ENCODE measurements at places on chromosomes 2 and 18.

GRCh38 chr2:221492636-221493035 is 79.5 kb downstream of the EPHA4 start:
- H3K27me3 ChIP-seq, result no peaks in the 10 kb centered on the region
- no peaks in the 10 kb centered on the region for H3K4me1 ChIP-seq
- DNase-seq, result no peak
- H3K36me3 ChIP-seq, result no peaks in the 10 kb centered on the region
- no peak overlapping the region for H3K27ac ChIP-seq

DNA sequence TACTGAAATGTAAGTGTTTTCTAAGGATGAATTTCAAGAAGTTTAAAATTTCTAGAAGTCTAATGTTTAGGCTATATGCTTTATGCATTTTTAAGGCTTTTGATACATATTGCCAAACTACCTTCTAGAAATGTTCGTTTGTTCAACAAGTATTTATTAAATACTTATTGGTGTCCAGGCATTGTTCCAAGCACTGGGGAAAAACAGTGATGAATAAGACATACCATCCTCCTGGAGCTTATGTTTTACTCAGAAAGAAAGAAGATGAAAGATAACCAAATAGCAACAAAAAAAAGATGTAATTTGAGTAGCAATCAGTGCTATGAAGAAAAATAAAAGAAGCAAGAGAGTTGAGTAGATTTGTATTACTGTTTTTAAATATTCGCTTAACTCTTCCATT is 692.9 kb downstream of the SLC4A3 start:
- H3K4me1 ChIP-seq, result no peaks in the 10 kb centered on the region
- no peak overlapping the region for H3K27ac ChIP-seq
- no peaks in the 10 kb centered on the region for H3K27me3 ChIP-seq
- H3K4me3 ChIP-seq, result no peak overlapping the region
- H3K36me3 ChIP-seq, result no peaks in the 10 kb centered on the region
- no peak for DNase-seq

- no peaks in the 10 kb centered on the region for H3K36me3 ChIP-seq
- H3K27me3 ChIP-seq, result no peaks in the 10 kb centered on the region
- DNase-seq, result no peak
- no peak overlapping the region for H3K27ac ChIP-seq
- H3K4me3 ChIP-seq, result no peak overlapping the region
These were observed 526.7 kb downstream of the RIT2 start for GRCh38 chr18:42588786-42589185.

DNA sequence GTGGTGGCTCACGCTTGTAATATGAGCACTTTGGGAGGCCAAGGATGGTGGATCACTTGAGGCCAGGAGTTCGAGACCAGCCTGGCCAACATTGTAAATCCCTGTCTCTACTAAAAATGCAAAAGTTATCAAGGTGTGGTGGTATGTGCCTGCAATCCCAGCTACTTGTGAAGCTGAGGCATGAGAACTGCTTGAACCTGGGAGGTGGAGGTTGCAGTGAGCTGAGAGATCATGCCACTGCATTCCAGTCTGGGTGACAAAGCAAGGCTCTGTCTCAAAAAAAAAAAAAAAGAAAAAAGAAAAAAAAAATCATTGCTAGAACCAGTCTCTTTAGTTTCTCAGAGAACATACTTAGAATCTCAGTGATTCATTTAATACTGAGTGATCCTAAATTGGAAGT is 217.1 kb downstream of the DYM start:
- DNase-seq, result no peak
- no peaks in the 10 kb centered on the region for H3K4me1 ChIP-seq
- no peak overlapping the region for H3K27ac ChIP-seq
- H3K36me3 ChIP-seq, result no peaks in the 10 kb centered on the region

DNA sequence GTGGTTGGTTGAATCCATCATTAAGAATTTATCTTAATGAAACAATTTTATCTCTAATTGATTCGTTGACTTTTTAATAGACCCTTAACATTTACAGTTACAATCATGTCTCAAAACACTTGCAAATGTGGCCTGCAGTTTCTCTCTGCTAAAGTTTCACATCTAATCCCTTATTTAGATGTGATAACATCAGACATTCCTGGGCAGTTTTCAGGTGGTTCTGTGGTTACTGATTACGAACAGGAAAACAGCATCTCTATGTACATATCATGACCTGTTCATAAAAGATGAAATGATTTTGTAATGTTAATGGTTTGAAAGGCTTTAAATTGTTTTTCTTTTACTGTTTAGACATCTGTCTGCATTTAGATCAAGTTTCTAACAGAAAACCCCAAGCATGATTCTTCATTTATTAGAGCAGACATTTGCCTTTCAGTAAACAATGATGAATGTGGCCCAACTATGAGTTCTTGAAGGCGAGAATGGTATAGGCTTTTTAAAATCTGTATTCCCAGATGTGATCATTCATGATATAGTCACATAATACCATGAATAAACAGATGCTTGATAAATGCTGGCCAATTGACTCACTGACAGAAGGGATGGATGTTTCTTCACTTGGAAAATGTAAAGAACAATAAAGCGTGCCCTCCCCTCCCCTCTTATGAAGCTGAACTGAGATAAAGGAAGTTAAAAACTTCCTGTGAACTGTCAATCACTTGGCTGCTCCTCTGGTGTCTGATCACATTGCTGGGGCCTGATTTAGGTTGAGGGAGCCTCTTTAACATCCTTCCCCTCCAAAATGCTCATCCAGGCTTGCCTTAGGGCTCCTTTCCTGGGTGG is 3.5 kb downstream of the CAPN14 start:
- H3K36me3 ChIP-seq, result no peaks in the 10 kb centered on the region
- H3K4me1 ChIP-seq, result no peaks in the 10 kb centered on the region
- H3K4me3 ChIP-seq, result no peak overlapping the region
- DNase-seq, result no peak
- H3K27ac ChIP-seq, result no peak overlapping the region
- H3K27me3 ChIP-seq, result no peaks in the 10 kb centered on the region

DNA sequence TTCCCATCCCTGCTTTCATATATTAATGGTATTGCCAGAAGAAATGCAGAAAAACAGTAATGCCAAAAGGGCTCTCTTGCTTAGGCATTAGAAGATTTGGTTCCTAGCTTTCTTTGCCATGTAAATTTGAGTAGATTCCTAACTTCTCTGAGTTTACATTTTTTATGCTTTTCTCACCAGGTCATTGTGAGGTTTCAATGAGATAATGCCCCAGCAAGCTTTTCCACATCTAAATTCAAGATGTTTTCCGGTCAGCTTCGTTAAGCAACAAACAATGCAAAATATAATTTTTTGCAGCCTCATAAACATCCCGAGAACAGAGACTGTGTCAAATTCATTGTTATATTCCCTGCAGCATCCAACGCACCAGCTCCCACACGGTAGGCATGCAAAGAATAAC is 44.9 kb downstream of the NCKAP5 start:
- no peak overlapping the region for H3K4me3 ChIP-seq
- H3K27me3 ChIP-seq, result no peaks in the 10 kb centered on the region
- no peaks in the 10 kb centered on the region for H3K4me1 ChIP-seq

- no peak for DNase-seq
- no peak overlapping the region for H3K27ac ChIP-seq
- H3K36me3 ChIP-seq, result no peaks in the 10 kb centered on the region
These were observed 347.1 kb upstream of the FAM98A start for GRCh38 chr2:33946193-33946592.

DNA sequence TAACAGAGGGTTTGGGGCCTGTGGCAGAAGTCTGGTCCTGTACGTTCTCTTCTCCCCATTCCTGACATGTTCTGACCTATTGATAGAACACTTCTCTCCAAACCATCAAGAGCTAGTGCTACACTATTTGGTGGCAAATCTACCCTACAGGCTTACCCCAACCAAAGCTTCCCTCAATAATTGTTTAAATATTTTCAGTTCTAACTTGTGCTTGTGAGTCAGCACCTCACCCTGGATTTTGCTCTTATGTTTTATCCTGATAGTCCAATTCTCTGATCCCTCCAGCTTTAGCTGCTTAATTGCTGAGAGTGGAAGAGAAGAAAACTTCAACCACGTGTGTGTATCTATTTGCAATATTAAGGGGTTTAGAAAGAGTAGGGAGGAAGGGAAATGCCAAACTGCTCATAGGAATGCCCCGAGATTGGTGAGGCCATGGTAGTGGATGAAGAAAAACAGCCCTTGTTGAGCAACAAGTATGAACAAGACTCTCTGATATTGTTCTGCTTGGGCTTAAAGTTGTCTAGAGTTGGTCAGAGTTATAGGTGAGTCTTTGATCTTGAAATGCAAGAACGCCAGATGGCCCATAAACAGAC is 67.8 kb upstream of the PARD3B start:
- DNase-seq, result no peak
- no peaks in the 10 kb centered on the region for H3K27me3 ChIP-seq
- H3K36me3 ChIP-seq, result no peaks in the 10 kb centered on the region

- no peak overlapping the region for H3K27ac ChIP-seq
- no peaks in the 10 kb centered on the region for H3K36me3 ChIP-seq
- no peak for DNase-seq
- H3K4me3 ChIP-seq, result no peak overlapping the region
These were observed 7.7 kb downstream of the HJURP start for GRCh38 chr2:233846387-233847247.

GRCh38 chr2:172662099-172662498 is 73.5 kb upstream of the RAPGEF4 start:
- H3K27me3 ChIP-seq, result no peaks in the 10 kb centered on the region
- no peak overlapping the region for H3K27ac ChIP-seq
- no peak for DNase-seq
- H3K36me3 ChIP-seq, result no peaks in the 10 kb centered on the region
- H3K4me1 ChIP-seq, result no peaks in the 10 kb centered on the region
- no peak overlapping the region for H3K4me3 ChIP-seq

DNA sequence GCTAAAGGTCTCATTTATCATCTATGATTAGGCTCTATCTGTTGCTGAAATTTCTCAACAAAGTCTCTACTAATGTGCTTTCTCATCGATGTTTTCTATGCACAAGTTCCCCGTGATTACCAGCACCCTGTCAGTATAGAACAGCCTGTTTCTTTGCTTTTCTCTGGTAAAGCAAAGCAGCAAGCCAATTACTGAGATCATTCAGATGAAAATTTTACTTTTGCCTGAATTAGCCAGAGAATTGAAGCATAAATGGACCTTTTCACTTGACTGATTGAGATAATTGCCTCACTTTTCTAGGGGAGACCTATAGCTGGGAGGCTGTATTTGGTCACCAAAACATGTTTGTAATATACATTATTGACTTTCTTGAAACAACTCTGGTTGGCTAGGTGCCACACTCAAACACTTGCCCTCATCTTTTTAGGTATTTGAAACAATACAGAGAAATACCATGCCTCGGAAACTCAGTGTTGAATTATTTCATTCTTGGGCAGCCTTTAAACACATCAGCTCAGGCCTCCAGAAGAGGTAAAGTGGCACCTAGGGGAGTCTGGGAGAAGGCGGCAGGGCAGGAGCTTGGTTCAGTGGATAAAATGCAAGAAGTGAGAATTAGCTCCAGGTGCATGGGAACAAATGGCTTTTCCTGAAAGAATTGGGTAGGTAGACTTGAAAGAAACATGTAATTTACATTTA is 96.2 kb downstream of the GALNT3 start:
- H3K36me3 ChIP-seq, result no peaks in the 10 kb centered on the region
- H3K4me1 ChIP-seq, result no peaks in the 10 kb centered on the region
- no peak overlapping the region for H3K27ac ChIP-seq
- no peak for DNase-seq

- DNase-seq, result no peak
- H3K27me3 ChIP-seq, result no peaks in the 10 kb centered on the region
- no peaks in the 10 kb centered on the region for H3K36me3 ChIP-seq
- H3K27ac ChIP-seq, result no peak overlapping the region
These were observed 15.5 kb downstream of the NFE2L2 start for GRCh38 chr2:177249038-177249437.

DNA sequence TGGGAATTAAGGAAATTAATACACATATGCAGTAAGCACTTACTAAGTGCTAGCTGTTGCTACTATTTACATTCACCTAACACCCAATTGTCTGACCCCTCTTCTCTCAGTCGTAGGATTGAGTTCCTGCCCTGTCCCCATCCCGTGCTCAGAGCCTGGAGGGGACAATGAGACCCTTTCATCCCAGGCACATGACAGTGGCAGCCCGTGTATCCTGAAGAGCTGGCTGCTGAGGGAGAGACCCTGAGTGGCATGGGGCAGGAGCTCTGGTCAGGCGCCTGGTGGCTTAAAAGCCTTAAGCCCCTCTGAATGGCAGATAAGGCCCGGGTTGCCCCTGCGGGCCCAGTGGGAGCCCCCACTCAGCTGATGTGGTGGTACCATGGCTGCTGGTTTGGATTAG is 99.0 kb downstream of the DYSF start:
- peaks cover 23% of the 10 kb centered on the region for H3K4me1 ChIP-seq
- no peak overlapping the region for H3K4me3 ChIP-seq
- no peak for DNase-seq

GRCh38 chr2:188610827-188611226 is 319.2 kb downstream of the GULP1 start:
- H3K36me3 ChIP-seq, result no peaks in the 10 kb centered on the region
- no peaks in the 10 kb centered on the region for H3K27me3 ChIP-seq
- H3K4me1 ChIP-seq, result no peaks in the 10 kb centered on the region
- no peak overlapping the region for H3K27ac ChIP-seq
- H3K4me3 ChIP-seq, result no peak overlapping the region

DNA sequence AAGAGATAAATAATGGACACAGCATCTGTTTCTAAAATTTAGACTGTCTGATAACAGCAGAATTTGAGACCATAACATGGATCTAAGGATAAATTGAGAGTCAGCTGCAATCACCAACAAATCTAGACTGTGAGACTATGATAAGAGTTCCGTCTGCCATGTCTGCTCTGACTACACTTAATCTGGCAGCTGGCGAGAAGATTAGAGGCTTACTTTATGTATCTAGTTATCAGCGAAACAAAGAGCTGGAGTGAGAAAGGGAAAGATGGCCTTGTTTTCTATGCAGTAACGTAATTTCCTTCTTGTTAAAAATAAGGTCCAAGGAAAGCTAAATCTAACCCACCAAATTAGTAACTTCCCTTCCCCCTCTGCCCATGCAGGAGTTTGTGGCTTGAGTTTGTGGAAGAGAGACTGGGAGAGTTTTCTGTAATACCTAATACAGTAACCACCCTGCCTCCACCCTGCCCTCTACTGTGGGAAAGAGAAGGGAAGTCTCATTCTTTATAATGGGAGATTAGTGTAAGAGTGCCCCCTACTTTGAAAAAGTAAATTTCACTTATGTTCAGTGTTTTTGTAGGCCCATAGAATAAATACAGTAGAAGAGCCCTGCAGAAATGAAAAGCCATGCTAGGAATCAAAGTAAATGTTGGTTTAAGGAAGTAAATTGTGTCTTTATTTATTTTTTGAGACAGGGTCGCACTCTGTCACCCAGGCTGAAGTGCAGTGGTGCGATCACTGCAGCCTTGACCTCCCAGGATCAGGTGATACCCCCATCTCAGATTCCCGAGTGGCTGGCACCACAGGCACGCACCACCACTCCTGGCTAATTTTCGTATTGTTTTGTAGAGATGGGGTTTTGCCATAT is 27.5 kb downstream of the EML4 start:
- no peaks in the 10 kb centered on the region for H3K36me3 ChIP-seq
- peak; percentile 76 for DNase-seq
- H3K27me3 ChIP-seq, result no peaks in the 10 kb centered on the region
- H3K4me3 ChIP-seq, result no peak overlapping the region
- H3K27ac ChIP-seq, result peak overlapping the region; percentile 79
- peaks cover 61% of the 10 kb centered on the region for H3K4me1 ChIP-seq
